ENCODE measurements at places on chromosomes 2 and 18.
A peak's percentile ranks its signal among the peaks of the same experiment; 100 is the strongest.

- no peak for DNase-seq
These were observed 34.9 kb downstream of the SMAD7 start for GRCh38 chr18:48915626-48916425.

DNA sequence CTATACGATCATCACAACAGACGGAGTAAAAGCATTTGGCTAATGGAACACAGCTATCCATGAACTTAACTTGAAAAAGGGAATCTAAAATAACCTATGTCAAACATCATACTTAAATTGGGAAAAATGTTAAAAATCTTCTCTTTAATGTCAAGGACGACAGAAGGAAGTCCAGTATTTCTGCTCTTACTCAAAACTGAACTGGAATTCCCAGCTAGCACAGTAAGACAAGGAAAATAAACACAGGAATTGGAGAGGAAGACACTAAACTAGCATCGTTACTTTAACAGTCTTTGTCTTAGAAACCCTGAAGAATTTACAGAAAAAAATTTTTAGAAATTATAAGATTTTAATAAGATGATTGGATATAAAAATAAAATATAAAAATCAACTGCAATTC, 112.6 kb downstream of the HDAC4 start:
- no peak for DNase-seq

DNA sequence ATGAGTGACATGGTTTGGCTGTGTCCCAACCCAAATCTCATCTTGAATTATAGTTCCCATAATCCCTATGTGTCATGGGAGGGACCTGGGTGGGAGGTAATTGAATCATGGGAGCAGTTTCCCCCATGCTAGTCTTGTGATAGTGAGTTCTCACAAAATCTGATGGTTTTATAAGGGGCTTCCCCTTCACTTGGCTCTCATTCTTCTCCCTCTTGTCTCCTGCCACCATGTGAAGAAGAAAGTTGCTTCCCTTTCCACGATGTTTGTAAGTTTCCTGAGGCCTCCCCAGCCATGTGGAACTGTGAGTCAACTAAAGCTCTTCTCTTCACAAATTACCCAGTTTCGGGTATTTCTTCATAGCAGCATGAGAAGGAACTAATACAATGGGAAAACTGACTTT, 14.0 kb downstream of the DNAH7 start:
- DNase-seq = no peak

GRCh38 chr2:174074831-174075230, 109.7 kb upstream of the SP3 start:
- DNase-seq = no peak

- no peak for DNase-seq
These were observed 43.3 kb upstream of the ZCCHC2 start for GRCh38 chr18:62479574-62479973.

- no peak for DNase-seq
These were observed 756 bp upstream of the OST4 start for GRCh38 chr2:27071990-27072830.

GRCh38 chr2:86443631-86444350, 2.6 kb downstream of the KDM3A start:
- no peak for DNase-seq

DNA sequence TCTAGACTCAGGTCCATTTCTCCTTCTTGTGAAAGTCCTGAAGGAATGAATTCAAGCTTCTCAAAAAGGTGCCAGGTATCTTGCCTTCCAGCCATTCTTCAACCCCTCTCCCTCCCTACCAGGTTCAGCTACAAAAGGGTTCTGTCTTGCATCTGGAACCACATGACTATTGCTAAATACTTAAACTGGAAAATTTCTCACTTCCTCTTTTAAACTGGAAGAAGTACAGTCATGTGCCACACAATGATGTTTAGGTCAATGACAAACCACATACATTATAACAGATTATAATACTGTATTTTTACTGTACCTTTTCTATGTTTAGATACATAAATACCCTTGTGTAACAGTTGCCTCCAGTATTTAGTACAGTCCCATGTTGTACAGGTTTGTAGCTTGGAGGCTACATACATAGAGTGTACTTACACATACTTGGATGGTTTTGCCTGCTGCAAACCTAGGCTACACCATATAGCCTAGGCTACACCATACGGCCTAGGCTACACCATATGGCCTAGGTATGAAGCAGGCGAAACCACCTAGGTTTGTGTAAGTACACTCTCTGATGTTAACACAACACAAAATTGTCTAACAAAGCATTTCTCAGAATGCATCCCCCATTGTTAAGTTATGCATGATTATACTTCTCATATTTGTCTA, 142.0 kb upstream of the DNMT3A start:
- no peak for DNase-seq

GRCh38 chr2:229910832-229911412, 10.9 kb downstream of the TRIP12 start:
- no peak for DNase-seq

GRCh38 chr2:99183025-99183424, 2.0 kb downstream of the MRPL30 start:
- no peak for DNase-seq

DNA sequence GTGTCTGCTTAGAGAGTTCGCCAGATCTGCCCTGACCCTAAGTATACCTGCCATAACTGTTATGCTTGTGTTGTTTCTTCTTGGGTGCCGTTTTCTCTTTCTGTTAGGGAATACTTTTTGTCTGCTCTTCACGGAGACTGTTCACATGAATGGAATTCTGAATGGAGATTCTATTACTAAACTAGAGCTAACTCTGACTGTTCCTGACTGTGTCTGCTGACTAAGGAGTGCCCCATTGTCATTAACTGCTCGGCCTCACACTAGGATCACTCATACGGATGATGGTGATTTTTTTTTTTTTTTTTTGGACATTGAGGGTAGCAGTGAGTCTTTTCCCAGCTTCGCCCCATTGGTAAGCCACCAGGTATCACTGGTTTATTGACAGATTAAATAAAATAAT, 104.8 kb upstream of the SLC8A1 start:
- no peak for DNase-seq

- no peak for DNase-seq
These were observed 113.7 kb upstream of the MAP4K3 start for GRCh38 chr2:39550701-39551285.

DNA sequence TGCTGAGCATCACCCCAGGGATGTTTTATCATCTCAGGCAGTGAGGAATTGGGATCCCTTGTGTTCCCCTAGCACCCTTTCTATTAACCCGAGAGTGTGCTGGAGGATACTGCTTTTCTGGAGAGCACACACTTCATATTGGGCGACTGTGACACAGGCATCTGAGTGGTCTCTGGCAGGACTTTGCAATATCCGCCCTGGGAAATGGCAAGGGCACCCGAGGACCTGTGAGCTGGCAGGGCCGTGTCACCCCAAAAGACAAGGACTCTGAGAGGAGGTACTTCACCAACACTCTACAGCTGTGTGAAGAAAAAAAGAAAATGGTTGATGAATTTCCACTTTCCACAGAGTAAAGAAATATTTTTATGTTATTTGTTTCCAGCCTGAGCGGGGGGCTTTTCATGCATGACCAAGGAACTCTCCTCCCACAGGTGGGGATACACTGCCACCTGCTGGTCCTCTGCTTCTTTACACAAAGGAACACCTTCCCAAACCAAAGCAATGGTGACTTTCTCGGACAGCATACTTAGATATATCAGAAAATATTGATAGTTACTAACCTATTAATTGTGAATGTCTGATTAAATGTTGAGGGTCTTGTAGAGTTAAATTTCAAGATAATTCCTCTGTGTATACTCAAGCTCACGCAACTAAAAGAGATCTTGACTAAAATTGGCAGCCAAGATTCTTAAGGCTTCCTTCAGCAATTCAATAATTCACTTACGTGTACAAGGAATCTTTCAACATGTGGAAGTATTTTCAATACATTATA, 45.9 kb upstream of the REG3G start:
- no peak for DNase-seq

DNA sequence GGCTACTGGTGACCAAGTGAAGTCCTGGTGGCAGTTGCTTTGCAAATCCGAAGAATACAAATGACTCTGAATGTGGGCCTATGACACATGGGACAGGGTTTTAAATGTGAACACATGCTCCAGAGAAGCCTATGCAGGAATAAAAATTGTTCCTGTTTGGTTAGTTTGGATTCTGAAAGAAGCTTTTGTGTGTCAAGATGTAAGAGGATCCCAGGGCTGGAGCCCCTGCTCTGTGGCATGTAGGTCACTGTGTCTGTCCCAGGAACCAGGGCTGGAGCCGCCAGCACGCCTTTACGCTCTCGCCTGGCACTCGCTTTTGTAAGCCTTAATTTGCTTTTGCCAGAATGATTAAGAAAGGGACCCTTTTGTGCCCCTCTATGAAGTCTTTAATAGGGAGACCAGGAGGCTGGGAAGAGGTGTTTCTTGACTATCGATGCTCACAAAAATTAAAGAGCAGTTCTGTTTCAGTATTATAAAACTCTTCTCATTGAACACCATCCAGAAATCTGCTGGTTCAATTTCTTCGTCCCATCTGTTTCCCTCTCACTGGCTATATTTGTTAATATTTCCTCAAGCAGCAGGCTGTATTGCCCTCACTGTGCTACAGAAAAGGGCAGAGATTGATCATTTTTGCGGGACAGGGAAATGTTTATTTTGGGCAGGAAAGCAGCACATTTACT, 532.7 kb upstream of the POU3F3 start:
- DNase-seq = no peak

GRCh38 chr18:140670-141266, 17.6 kb upstream of the USP14 start:
- DNase-seq = no peak

DNA sequence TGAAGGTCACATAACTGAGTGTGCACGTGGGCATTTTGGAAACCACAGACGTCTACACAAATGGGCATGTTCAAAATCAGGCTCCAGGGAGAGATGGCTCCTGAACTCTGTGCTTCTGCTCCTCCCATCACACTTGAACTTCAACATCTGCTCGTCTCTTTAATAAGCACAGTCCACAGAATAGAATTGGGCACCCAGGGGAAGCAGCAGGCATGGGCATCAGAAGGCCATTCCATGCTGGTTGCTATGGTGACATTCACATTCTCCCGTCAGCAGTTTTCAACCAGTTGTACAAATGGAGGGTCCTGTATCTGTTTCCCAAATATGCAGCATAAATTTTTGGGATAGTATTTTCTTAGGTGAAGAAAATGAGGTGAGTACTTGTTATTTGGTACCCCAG, 183.7 kb upstream of the COPS8 start:
- DNase-seq = peak; percentile 66

DNA sequence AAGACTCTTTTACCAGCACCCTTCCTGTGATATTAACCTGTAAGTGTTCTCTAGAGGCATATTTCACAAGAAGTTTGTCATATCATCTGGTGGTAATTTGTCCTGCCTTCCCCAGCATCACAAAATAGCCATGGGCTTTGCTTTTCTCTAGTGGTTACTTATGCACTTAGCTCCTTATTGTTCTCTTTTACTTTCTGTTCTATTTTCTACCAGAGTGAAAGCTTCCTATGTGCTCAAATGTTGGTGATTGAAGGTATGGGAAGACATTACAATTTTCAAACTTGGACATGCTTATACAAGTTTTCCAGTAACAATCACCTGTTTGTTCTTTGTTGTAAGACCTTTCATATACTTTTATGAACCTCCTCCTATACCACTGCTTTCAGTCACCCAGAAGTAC, 87.0 kb upstream of the KCNH7 start:
- DNase-seq = no peak

- no peak for DNase-seq
These were observed 216.5 kb downstream of the KLHL29 start for GRCh38 chr2:23601301-23601965.

- no peak for DNase-seq
These were observed 25.9 kb downstream of the CNTNAP5 start for GRCh38 chr2:124050833-124051497.

DNA sequence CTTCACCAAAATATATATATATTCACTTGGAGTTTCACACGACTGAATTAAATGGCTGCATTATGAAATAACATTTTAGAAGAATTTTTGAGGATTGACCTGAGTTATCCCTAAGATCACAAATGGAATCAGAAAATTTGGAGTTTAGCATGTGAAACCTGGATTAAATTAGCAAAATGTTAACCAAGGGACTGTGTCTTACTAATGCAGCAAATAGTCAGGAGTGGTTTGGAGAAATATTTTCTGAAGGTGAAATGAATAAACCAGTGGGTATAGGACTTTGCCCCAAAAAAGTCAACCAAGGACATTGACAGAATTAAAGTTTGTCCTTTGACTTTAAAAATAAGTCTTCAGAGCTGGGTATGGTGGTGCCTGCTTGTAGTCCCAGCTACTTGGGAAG, 111.2 kb downstream of the PRPF40A start:
- DNase-seq = no peak

GRCh38 chr2:150983314-150983897, 278.3 kb downstream of the RBM43 start:
- no peak for DNase-seq

- DNase-seq = peak; percentile 59
These were observed 371.6 kb upstream of the LRP1B start for GRCh38 chr2:142502402-142502801.

GRCh38 chr2:138115666-138116065, 151.4 kb downstream of the HNMT start:
- no peak for DNase-seq

DNA sequence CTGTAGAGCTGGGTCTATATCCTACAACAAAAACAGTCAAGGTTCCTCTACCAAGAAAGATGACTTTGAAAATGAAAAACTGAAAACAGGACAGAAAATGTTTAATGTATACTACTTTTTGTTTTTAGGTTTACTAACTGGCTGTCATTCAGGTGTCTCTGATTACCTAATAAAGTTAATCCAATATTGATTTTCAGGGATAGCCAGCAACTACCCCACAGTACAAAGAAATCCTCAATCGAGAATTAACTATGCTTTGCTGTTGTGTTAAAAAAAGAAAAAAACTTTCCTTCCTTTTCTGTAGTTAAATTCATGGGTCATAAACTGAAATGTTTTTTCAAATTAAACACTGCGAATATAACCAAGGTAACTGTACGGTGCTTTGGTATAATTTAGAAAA, 45.8 kb downstream of the TTR start:
- no peak for DNase-seq

DNA sequence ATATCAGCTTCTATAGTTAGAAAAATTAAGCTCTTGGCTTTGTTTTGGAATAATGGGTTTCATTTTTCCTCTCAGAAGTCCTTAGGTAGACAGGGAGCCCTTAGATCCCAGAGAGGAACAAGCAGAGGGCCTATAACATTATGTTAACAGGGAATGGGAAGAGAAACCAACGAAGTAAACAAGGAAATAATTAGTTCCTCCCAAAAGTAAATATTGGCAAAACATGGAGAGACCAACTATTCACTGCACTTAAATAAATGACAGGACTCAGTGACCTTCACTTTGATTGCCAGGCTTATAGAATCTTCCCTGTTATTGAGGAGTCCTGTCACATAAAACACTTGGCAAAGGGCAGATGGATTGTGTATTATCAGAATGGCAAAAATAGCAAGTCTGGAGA, 5.3 kb downstream of the CRIM1 start:
- DNase-seq = no peak
